Hematopoietic multipotent progenitor cell treated with erythropoietin and hydrocortisone succinate and interleukin-3 and kit ligand, for 17 days (in vitro differentiated cells): ENCODE measurements at places on chromosomes 6 and 20.

- no peak for DNase-seq
Observed at GRCh38 chr6:125508793-125509192, 207.0 kb upstream of the HDDC2 start.

DNA sequence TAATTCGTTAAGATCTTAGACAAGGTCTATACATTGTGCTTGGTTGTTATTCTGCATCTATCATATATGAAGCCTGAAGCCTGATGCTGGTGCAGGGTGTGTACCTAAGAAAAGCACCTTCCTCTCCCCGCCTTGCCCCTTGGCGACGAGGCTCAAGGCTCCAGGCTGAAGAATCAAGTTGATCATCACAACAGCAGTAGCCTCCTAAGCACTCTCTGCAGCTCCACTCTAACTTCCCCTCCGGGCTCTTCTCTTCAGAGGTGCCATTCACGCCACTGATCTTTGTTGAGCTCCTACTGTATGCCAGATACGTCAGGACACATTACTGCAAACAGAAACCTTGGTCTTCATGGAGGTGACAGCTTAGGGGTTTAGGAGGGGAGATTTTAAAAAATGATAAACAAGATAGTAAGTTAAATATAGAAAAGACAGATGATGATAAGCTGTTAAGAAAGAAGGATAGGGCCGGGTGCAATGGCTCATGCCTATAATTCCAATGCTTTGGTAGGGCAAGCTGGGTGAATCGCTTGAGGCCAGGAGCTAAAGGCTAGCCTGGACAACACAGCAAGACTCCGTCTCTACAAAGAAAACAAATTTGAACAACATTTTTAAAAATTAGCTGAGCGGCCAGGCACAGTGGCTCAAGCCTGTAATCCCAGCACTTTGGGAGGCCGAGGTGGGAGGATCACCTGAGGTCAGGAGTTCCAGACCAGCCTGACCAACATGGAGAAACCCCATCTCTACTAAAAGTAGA, 38.4 kb upstream of the ZNF217 start:
- DNase-seq, result no peak

GRCh38 chr20:53611449-53611894, 17.8 kb upstream of the ZNF217 start:
- peak; percentile 91 for DNase-seq

DNA sequence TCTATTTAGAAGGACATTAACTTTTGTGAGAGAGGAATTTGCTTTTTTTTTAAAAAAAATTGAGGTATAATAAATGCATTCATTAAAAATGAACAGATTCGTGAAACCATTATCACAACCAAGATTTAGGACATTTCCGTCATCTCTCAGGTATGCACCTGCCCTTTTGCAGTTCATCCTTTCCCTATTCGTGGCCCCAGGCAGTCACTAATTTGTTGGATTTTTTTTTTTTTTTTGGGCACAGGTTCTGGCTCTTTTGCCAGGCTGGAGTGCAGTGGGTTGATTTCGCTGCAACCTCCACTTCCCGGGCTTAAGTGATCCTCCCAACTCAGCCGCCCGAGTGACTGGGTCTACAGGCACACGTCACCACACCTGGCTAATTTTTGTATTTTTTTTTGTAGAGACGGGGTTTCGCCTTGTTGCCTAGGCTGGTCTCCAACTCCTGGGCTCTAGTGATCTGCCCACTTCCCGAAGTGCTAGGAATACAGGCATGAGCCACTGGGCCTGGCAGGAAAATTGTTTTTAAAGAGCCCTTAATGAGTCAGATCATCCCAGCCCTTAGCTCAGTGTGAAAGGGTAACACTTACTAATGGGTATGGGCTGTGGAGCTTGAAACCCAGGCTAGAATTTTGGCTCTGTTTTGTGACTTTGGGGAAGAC, 9.2 kb downstream of the PHF3 start:
- DNase-seq, result no peak

DNA sequence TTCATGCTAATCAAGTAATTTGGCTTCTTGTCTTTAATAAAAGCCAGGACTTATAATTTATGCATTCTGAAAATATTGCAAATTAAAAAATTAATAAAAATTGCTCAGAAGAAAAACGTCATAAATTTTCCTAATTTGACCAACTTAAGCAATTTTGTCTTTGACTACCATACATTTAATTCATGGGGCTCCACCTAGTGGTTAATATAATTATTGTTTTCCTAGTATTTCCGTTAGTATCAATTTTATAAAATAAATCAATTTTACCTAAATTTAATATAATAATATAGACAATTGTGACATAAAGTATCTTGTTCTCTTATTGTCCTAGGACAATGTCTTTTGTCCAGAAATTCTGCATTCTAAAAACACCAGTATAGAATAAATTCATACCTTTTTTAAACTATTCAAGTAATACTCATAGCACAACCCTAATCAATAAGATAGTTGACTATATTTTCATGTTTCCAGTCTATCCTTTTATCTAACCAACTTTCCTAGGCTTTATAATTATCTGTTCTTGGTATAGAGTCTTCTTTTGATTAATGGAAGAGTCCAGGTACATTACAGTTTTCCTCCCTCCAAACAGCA, 319.9 kb downstream of the TRDN start:
- peak; percentile 21 for DNase-seq

DNA sequence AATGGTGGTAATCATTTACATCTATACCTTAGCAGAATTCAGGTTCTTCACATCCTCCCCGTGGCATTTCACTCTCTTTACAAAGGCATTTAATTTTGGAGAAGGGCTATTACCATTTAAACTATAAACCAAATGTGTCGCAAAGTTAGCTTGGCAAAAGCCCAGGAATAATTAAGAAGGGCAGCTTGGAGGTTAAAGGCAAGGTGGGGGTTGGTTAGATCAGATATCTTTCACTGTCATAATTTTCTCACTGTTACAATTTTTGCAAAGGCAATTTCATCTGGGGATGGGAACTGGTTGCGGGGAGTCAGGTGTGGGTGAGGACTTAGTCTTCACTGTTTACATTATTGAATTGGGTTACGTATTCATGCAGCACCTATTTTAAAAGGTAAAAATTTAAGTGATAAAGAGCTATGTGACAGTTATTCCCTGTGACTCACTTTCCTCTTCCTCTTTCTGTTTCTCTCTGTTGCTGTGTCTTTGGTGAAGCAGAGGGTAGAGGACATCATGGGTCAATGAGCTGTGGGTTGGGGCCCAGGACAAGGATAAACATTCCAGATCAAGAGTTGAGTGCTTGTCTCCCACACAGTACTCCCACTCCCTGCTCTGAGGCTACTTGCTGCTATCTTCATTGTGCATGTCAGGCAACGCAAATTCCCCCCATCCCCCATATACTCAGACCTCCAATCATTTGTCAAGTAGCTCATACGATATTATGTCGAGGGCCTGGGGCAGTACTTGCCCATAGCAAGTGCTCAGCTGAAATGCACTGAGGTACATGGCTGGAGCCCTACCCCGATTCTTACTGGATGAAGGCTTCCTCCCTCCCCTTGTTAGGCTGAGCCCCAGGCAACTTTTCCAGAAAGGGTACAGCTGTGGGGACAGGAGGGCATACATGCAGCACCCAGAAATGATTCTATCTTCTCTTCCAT, 223.1 kb upstream of the MYLIP start:
- no peak for DNase-seq

DNA sequence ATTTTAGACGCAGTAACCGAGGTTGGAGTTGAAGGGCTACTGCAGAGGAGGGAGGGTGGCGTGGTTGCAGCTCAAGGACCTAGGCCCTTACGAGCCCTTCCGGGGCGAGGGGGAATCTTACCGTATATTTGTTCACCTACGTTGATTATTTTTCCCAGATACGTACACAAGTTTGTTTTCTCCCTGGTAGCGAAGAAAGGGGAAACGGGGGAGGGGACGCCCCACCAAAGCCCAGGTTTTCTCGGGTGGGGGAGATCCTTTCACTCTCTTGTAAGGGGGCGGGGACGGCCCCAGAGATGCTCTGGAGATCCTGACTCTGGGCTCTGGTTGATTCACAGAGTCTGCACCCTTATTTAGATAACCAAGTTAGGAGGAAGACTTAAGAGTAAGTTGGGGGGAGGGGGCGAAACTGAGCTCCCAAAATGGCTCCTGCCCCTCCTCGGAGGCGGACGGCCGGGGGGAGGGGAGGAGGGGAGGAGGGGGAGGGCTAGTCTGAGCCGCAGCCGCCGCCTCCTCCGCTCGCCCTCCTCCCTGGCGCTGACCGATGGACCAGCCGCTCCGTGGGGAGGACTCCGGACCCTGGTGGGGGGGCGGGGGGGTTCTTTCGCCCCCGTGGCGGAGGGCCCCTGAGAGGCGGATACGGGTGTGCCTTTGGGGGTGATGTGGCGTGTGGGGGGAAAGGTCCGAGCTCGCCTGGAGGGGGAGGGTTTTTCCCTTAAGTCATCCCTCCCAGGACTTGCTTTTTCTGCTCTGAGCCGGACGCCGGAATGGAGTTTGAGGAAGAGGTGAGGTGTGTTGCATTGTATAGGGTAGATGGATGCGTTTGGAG, 2.2 kb downstream of the BRD2 start:
- peak; percentile 74 for DNase-seq

DNA sequence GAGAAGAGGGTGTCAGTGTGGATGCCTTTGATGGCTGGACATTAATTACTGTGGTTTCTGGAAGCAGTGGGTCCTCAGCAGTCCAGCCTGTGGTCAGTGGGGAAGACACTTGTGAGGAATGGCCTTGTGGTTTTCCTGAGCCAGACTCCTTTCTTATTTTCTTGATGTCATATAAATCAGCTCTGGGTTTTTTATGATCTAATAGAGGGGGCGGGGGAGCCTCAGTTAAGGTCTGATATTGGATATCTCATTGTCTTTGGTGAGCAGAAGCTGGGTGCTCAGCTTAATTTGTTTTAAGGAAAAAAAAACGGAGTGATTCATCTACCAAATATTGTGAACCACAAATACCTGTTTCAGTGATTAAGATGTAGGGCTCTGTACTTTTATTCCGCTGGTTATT, 62.1 kb downstream of the OTOR start:
- DNase-seq, result no peak

DNA sequence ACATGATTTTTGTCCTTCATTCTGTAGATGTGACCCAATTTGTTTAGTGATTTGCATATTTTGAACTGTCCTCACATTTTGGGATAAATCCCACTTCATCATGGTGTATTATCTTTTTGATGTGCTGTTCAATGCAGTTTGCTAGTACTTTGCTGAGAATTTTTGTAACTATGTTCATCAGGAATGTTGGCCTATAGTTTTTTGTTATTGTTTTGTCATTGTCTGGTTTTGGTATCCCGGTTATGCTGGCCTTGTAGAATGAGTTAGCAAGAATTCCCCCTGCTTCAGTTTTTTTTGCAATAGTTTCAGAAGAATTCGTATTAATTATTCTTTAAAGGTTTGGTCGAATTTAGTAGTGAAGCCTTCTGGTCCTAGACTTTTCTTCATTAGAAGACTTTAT, 11.9 kb downstream of the KIF25 start:
- no peak for DNase-seq

DNA sequence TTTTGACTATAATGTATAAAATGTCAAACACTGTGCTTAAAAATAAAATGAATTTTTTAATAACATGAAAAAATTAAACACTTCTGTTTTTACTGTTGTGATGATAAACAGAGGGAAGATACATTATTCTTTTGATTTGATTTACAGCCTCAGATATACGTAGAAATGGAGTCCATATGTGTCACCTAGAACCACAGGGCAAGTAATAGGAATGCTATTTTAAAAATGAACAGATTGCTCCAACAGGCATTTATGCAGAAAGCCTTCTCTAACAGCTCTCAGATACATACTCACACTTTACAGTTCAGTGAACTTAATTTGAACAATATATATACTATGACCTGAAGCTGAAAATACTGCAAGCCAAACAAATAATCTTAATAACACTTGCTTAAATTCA, 1551.0 kb downstream of the GRIK2 start:
- no peak for DNase-seq

DNA sequence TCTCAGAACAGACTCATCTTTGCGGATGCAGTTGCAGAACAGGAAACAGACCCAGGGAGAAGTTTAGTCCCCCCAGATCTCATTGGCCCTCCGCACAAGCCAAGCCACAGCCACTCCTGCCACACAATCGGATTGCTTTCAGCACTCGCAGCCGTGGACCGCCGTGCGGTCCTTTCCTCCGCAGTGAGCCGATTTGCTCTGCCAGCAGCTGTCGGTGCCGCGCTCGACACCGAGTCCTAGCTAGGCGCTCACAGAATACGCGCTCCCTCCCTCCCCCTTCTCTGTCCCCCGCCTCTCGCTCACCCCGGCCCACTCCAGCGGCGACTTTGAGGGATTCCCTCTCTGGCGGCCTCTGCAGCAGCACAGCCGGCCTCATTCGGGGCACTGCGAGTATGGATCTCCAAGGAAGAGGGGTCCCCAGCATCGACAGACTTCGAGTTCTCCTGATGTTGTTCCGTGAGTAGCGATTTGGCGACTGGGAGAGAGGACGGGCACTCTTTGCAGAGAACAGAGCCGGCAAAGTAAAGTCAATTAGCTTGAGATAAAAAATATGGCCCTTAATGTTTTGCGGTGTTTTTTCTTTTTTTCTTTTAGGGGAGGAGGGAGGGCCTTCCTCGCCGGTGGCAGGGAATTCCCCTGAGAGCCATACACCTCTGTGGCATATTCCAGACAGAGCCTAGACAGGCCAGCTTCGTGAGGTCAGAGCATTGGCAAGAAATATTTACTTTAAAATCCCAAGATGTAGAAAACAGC, at the start of gene LAMP5:
LAMP5 (plus strand) TSS at position 130 of the 753 bp plus-strand sequence; CDS start at position 393, 263 bp downstream.
- DNase-seq, result no peak

DNA sequence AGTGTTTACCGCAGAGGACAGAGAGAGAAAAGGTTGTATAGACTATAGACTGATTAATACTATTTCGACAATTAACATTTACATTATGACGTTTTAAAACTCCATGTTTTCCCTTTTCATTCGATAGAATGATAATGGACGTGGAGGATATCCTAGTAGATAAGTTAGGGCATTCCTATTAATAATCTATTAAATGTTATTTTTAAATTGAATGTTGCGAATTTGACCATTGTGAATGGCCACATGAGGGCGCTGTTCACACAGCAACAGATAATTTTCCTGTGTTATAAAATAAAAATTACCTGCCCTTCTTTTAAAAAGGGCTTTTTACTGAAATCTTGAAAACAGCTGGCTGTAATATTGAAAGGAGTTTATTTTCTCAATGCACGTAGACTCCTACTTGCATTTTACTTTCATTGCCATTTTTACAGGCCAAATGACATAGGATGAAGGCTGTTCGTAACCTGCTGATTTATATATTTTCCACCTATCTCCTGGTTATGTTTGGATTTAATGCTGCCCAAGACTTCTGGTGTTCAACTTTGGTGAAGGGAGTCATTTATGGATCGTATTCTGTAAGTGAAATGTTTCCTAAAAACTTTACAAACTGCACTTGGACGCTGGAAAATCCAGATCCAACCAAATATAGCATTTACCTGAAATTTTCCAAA, 3.3 kb downstream of the ADGRB3 start:
- no peak for DNase-seq

GRCh38 chr6:19865178-19865577, 28.0 kb downstream of the ID4 start:
- DNase-seq, result no peak

DNA sequence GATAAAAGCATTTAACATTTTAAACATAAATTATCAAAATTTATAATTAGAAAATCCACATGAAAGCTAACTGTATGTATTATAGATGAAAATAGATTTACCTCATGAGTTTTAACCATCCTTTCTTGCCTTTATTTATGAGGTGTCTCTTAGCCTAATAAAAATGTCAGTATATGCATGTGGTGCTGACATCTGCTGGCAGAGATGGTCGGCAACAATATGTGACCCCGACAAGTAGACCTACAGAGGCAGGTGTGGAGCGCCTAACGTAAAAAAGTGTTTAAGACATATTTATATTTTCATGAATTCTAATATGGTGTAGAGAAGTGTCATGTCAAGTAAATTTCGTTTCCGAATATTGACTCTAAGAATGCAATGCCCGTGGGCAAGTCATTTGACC, 149.0 kb upstream of the FUT9 start:
- DNase-seq, result no peak
